ENCODE measurements at places on chromosomes 13 and 19. TPM values are rescaled to one million over a fixed set of nuclear protein-coding genes. Genes with fewer than 3 reads are reported as not detected.

The ZNF653 gene
- total RNA-seq, result 6.9 TPM

The CFAP97D2 gene
- not detected for total RNA-seq

The PPP1R37 gene
- 22.2 TPM for total RNA-seq

The LSM4 gene
- total RNA-seq, result 88.9 TPM

All from dermis lymphatic vessel endothelial cell (primary cell).